Brain microvascular endothelial cell (primary cell): ENCODE measurements at places on chromosomes 2 and 18.

DNA sequence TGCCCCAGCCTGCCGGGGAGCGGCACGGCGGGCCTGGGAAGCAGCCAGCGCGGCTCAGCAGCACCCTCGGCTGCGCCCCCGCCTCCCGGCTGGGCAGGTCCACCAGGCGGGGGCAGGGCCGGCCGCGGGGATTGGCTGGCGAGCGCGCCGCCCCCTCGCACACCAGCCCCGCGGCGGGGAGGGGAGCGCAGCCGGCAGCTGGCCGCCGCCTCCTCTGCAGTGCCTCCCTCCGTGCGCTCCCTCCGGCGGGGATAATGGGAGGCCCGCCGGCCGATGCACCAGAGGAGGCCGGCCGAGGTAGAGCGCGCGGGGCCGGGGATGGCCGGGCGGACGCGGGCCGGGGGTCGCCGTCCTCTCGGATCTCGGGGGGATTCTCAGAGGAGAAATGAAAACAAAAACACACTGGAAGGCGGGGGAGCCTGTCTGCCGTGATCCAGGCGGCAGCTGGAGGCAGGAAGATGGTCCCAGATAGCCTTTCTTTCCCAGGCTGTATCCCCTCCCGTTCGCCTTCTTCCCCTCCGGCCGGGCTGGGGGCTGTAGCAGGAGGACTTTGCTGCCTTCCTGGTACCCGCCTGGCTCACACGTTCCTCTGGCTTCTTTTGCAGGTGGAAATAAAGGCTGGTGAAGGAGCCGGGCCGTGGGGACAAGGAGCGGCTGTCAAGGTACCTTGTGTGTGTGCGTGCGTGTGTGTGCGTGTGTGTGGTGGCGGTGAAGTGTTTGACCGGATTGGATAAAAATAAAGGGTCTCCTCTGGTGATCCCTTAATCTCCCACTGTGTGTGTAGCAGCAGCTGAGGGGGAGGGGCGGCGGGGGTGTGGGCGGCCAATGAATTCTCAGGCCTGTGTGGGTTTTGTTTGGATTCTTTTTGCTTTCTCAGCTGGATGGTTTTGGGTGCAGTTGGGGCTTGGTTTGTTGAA is 18.1 kb downstream of the TET3 start:
- peak; percentile 57 for DNase-seq

- no peak for DNase-seq
These were observed 4.7 kb upstream of the TTN start for GRCh38 chr2:178811901-178812300.

DNA sequence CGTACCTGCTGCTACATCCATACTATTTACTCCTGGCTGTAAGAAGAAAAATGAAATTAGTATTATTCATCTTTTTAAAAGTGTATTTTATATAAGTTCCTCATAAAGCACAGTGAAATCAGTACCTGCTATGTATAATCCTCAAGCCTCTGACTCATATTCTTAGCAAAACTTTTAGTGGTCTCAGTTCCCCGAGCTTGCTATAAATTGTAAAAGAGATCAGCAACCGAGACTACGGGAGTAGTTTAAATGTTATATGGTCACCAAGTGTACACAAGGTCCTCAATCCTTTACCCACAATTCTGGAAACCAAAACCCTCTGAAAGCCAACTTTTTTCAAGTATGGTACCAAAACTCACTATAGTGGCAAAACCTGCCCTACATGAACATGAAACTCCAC is 24.2 kb downstream of the PRPF40A start:
- no peak for DNase-seq

- peak; percentile 65 for DNase-seq
These were observed 40.3 kb downstream of the CYB5A start for GRCh38 chr18:74251297-74252038.

DNA sequence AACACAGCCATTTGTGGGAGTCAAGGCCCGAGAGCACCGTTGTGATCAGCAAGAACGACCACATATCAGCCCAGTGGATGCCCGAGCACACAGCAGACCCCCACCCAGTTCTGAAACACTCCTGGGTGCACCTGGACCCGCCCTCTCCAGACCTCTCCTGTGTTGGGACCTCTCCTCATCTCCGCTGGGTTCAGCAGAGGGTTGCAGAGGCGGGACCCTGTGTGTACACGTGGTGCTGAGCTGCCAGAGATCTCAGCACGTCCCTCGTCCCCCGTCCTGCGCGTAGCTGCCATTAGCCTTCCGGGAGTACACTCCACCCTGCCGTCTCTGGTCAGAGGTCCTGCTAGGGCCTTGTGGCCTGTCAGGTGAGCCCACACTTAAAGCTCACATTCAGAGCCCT is 51.7 kb downstream of the ADI1 start:
- DNase-seq: no peak
